ENCODE measurements at places on chromosomes 12 and 14.
A peak's percentile ranks its signal among the peaks of the same experiment; 100 is the strongest.

GRCh38 chr14:89624500-89625156, 207.6 kb upstream of the FOXN3 start:
- DNase-seq, result no peak

DNA sequence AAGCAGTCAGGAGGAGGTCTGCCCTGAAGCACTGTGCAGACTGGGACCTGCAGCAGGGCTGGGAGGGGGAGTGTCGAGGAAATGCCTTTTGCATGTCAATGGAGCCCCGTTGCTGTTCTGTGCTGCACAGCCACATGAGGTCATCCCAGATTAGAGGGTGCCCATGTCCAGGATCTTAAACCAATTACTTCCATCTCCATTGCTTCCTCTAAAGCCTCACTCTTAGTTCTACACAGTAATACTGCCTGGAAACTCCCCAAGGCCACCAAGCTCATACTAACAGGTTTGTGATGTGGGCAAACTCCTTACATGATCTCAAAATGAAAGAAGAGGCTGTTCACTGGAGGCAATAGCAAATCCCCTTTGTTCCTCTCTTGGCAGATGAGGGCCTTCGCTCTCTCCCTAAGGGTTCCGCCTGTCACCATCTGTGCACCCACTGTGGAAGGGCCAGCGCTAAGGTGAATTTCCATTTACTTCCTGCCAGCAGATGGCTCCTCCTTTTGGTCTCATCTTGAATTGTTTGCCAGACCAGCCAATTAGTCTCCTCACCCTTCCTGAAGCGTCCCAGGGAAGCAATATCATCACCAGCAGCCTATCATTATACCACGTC, 35.4 kb upstream of the LTA4H start:
- DNase-seq, result no peak

GRCh38 chr12:75184516-75184915, 25.1 kb downstream of the KCNC2 start:
- no peak for DNase-seq

DNA sequence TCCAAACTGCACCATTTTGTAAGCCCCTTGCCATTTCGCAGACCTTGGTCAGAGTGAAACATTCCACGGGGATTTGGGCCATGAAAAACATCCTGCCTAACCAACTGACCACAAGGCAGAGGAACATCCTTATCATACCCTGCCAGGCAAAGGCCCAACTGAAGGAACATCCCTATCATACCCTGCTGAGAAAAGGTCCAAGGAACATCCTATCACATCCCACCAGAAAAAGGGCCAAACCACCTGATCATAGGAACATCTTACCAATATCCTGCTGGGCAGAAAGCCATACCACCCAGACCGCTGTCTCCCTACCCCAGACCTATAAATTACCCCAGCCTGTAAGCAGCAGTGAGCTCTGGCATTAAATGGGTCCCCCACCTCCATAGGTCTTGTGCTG, 19.4 kb upstream of the LRRC9 start:
- DNase-seq, result no peak

GRCh38 chr14:55123101-55123500, 6.0 kb upstream of the LGALS3 start:
- no peak for DNase-seq

DNA sequence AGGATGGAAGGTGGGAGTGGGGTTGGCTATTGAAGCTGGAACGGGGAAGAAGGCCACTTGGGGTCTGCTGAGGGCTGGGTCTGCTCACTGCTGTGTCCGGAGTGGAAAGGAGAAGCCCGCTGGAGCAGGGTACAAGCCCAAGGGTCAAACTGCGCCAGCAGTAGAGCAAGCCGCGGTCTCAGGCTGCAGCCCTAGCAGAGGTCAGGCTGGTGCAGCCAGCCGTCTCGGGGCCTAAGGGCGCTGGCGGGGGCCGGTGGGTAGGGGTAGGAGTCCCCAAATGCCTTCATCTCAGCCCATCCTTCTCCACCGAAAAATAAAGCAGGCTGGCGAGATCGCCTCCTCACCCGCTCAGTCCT, 718 bp upstream of the JDP2 start:
- DNase-seq, result no peak

GRCh38 chr14:73943083-73943482, 6.8 kb downstream of the FAM161B start:
- DNase-seq, result no peak

- DNase-seq, result no peak
Measured at GRCh38 chr14:101276309-101277091, 284.8 kb upstream of the DIO3 start.

- no peak for DNase-seq
Measured at GRCh38 chr14:103543140-103543539, 14.1 kb downstream of the TRMT61A start.

GRCh38 chr12:26987634-26988424, 26.4 kb downstream of the TM7SF3 start:
- no peak for DNase-seq

DNA sequence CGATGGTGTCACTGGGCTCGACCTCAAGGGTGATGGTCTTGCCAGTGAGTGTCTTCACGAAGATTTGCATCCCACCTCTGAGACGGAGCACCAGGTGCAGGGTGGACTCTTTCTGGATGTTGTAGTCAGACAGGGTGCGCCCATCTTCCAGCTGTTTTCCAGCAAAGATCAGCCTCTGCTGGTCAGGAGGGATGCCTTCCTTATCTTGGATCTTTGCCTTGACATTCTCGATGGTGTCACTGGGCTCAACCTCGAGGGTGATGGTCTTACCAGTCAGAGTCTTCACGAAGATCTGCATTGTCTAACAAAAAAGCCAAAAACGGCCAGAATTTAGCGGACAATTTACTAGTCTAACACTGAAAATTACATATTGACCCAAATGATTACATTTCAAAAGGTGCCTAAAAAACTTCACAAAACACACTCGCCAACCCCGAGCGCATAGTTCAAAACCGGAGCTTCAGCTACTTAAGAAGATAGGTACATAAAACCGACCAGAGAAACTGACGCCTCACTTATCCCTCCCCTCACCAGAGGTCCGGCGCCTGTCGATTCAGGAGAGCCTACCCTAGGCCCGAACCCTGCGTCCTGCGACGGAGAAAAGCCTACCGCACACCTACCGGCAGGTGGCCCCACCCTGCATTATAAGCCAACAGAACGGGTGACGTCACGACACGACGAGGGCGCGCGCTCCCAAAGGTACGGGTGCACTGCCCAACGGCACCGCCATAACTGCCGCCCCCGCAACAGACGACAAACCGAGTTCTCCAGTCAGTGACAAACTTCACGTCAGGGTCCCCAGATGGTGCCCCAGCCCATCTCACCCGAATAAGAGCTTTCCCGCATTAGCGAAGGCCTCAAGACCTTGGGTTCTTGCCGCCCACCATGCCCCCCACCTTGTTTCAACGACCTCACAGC, 717 bp downstream of the UBC start:
- DNase-seq, result peak; percentile 70

- peak; percentile 29 for DNase-seq
Measured at GRCh38 chr14:55373784-55374705, 37.6 kb downstream of the ATG14 start.

DNA sequence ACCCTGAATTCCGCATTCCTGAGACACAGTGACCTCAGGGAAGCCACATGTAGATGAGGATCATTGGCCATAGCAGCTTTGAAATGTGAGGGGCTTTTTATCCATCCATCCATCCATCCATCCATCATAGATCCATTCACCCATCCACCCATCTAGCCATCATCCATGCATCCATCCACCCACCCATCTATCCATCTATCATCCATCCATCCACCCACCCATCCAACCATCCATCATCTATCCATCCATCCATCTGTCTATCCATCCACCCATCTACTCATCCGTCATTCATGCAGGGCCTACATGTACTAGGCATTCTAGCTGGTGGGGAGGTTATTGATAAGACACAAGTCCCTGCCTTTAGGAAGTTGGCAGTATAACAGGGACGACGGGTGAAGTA, 27.9 kb upstream of the CEBPE start:
- DNase-seq, result no peak

DNA sequence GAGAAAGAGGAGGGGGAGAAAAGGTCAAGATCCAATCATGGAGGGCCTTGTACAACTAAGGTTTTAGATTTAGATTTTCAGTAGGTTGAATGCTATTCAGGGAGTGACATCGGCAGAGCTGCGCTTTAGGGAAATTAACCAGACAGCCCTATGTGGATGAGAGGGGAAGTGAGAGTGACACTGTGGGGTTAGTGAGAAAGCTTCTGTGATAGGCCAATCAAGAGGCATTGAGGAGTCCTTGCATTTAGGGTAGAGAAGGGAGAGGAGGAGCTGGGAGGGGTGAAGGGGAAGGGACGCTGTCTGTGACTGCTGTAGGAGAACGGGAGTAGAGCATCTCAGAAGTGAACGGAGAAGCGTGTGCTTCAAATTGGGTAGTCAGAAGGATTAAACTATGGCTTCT, 3.4 kb downstream of the HSD17B6 start:
- DNase-seq, result peak; percentile 77

DNA sequence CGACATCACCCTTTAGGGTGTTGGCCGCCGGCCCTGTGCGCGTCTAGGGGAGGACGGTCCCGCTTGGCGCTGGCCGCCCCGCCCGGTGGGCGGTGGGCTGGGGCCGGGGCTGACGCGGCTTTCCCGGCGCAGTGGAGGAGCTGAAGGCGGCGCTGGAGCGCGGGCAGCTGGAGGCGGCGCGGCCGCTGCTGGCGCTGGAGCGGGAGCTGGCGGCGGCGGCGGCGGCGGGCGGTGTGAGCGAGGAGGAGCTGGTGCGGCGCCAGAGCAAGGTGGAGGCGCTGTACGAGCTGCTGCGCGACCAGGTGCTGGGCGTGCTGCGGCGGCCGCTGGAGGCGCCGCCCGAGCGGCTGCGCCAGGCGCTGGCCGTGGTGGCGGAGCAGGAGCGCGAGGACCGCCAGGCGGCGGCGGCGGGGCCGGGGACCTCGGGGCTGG, 3.6 kb downstream of the TNFAIP2 start:
- no peak for DNase-seq

- no peak for DNase-seq
Measured at GRCh38 chr12:2510045-2510444, 284.7 kb upstream of the FKBP4 start.

DNA sequence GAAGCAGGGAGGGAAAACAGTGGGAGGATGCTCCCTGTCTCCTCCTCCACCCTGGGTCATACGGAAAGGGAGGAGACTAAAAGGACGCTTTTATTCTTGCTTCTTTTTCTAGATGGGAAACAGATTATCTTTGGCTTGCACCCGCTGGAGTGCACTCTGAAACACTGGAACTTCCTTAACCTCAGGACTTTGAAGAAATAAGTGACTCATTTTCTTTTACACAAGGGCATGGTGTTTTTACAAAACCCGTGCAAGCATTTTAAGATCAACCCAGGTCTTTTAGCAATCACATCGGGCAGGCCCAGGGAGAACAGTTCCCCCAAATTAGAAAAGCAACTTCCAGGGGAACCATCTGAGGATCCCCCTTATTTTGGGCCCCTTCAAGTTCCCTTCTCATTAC, 80.9 kb upstream of the TSPAN11 start:
- DNase-seq, result no peak

DNA sequence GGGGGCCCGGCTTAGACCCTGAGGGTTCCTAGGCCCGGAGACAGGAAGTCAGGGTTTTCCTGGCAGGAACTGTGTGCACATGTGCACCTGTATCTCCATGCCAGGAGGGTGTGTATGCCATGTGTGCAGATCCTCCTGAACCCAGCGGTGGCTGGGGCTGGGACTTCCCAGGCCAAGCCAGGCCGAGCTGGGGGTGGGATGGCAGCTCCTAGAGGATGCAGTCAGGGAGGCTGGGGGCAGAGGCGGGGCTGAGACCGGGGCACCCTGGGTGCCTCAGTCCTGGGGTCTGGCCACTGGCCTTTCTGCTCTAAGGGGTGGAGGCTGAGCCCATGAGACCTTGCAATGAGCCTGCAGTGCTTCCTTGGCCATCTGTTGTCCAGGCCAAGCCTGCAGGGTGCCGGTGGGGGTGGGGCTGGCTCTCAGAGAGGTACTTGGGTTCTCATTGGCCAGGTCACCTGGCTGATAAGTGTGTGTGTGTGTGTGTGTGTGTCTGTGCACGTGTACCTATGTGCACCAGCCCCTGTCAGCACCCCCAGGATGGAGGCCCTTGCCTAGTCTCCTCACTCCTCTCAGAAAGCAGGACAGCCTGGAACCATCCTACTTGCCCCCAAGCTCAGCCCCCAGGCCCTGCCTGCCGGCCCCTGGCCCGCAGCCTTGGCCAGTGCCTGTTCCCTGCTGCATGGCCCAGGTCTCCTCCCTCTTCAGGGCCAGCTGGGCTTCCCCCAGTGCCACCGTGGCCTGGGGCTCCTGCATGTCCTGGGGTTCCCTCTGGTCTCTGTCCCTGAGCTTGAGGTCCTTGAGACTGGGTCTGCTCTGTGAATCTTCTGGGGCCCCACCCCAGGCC, 10.6 kb upstream of the TNFAIP2 start:
- no peak for DNase-seq

GRCh38 chr12:643475-644302, 19.6 kb downstream of the NINJ2 start:
- no peak for DNase-seq

DNA sequence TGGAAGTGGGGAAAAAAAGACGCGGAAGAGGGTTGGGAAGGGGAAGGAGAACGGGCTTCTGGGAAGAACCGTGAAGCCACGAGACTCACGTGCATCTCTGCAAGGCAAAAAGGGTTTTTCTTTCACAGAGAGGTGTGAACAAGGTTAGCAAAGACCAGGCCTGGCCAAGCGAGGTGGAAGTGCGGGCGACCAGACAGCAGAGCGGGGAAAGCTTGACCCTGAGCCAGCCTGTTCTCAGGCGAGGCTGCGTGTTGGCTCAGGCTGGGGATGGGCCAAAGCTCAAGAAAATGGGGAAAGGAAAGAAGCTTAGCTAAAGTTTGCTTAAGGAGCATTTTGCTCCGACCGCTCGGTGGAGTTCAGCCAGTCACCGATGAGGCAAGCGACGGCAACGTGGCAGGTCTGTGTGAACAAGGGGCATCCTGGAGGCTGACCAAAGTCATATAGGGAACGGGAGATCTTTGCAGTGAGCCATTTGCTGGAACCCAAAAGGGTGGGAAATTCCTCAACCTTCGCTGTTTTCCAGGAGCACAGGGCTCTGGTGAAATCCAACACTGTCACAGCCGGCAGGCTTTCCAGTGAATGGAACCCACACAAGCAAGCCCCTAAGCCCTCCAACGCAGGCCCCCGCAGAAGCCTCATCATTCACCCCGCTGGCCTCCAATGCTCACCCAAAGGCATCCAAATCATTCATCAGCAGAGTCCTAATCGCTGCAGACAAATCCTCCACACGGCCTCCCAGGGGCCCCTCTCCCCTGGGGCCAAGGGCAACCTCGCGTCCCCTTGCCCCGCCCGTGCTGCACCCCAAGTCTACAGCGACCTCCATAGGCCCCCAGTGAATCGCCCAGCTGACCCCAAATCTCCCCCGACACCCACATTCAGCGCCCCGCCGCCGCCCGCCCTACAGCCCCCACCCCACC, 754 bp downstream of the ZNF605 start:
- DNase-seq, result no peak

GRCh38 chr14:99136401-99136800, 135.6 kb downstream of the BCL11B start:
- no peak for DNase-seq
